ENCODE measurements at places on chromosomes 5 and 9.

DNA sequence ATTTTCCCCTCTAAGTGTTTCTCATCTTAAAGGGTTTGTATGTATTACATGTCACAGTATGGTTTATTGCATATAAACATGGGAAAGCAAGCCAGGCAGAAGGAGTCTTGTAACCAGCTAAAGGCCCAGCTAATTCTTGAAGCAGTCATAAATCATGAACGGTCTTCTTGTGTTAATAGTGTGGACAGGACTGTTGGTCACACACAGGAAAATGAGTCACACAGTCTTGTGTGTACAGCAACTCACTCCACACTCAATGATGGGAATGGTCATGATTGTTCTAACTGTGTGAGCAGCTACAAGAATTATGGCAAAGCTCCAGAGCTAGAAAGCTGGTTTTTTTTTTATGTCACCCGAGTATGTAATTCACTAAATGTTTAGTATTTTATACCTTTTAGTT is 123.9 kb downstream of the GHR start:
- DNase-seq = no peak

GRCh38 chr5:177301503-177302165 is 1.9 kb downstream of the RAB24 start:
- DNase-seq = no peak

DNA sequence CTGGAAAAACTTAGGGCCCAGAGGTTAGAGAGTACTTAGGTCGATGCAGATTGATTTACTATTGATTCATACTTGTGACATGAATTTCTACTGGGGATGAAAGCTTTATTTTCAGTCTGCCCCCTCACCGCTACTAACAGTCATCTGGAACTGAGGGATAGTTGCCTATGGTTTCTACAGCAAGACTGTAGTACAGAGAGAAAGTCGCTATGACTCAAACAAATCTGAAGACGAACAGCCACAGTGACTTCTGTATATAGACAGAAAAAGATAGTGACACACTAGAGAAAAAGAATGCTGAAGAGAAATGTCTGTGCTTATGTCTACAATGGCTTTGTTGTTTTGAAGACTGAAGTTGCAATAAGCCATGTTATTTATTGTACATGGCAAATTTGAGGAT is 17.3 kb downstream of the OR13D1 start:
- no peak for DNase-seq

GRCh38 chr9:88753691-88754367 is 218.9 kb downstream of the NXNL2 start:
- DNase-seq = no peak

GRCh38 chr9:117354244-117354847 is 60.5 kb downstream of the ASTN2 start:
- no peak for DNase-seq

DNA sequence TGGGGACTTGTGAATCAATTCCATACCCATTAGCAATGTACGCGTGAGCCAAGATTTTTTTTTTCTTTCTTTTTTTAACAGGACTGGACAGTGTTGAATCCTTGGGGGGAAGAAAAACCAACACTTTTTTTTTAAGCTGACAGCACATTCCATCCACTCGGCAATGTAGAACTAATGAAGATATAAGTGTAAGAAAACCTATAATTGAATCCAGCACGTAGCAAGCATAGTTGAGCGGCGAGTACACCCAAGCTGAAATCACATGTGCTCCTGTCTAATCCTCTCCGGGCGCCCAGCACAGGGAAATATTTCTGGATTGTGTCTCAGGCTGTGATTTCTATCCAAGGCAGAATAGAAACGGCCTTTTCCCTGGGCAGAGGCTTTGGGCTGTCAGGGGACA is 118.2 kb downstream of the BOD1 start:
- DNase-seq = no peak

GRCh38 chr9:8136477-8136876 is 336.9 kb upstream of the DMAC1 start:
- no peak for DNase-seq

Measured in NCI-H1930 (cell line).